ENCODE measurements at places on chromosomes 3 and 15.

- DNase-seq, result no peak
Observed at GRCh38 chr3:112582244-112582874, 20.5 kb downstream of the SLC35A5 start.

DNA sequence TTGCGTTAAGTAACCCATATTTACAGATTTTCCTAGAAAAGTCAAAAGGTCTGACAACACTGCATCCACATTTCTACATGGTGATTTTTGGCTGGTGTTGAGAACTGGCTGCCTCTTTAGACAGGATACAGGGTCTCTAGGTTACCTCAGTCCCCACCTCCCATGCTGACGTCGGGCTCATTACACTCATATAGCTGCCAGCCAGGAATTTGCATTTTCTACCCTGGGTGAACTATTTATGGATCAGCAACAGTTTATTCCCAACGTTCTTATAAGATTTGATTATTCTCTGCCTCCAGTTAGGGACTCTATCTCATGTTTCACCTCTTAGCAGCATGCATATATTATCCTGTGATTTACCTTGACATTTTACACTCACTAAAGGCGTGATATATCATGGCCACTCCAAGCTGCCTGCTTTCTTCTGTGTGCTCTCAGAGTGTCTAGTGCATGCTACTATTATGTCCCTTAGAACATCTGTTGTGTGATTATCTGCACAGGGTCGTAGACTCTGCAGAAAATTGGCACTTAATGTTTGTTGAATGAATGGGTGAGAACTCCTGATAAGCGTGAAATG is 49.0 kb downstream of the CLDN11 start:
- DNase-seq, result no peak

DNA sequence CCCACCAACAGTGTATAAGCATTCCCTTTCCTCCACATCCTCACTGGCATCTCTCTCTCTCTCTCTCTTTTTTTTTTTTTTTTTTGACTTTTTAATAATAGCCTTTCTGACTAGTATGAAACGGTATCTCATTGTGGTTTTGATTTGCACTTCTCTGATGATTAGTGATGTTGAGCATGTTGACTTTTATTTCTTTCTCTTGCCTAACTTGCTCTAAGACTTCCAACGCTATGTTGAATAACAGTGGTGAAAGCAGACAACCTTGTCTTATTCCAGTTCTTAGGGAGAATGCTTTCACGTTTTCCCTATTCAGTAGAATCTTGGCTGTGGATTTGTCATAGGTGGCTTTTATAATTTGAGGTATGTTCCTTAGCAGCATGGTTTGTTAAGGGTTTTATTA is 249.4 kb upstream of the MDFIC2 start:
- no peak for DNase-seq

GRCh38 chr15:94070356-94071295 is 160.7 kb upstream of the MCTP2 start:
- no peak for DNase-seq

DNA sequence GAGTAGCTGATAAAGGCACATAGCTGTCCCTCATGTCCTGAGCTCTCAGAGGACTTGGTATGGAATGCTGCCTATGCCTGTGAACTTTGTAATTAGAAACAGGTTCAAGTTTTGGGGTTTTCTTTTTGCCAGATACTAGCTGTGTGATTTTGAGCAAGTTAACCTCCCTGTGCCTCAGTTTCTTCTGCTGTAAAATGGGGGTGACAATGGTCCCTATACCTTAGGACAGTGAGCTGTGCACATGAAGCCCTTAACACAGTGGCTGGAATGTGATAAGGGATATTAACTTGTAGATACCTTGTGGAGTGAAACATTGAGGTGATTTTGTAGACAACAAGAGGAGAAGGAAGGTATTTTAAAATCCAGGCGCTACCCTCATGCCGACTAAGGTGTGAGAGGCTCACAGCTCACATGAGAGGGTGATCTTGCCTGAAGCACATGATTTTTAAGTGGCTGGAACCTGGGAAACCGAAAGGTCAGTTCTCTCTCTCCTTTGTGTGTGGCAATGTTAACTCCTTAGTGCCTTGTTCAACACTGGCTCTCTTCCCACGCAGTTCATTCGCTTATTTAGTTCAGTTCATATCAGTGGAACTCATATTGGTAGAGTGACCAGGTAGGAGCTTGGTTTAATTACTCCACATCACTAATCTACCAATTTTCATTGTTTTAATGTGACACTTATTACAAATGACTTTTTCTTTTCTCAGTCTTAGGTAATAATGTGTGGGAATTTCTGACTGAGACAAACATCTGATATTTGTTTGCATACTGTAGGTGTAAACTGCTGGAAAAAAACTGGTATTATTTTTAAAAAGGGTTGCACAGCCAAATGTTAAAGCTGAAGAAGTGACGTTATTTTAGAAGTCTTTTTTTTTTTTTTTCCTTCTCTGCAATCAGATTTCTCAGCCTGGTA is 236.2 kb downstream of the ITPR1 start:
- no peak for DNase-seq

- DNase-seq, result no peak
Observed at GRCh38 chr15:47213883-47214282, 503.4 kb upstream of the SEMA6D start.

DNA sequence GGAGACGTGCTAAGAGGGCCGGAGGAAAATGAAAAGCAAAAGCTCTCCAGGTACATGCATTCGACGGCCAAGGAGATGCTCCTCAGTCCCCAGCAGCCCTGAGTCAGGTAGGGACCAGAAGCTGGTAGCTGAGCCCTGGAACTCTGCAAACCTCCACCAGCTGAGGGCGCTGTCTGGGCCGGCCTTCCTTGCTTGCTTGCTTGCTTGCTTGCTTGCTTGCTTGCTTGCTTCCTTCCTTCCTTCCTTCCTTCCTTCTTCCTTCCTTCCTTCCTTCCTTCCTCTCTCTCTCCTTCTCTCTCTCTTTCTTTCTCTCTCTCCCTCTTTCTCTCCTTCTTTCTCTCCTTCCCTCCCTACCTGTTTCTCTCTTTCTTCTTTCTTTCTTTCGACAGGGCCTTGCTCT is 94.6 kb upstream of the RASGRF1 start:
- no peak for DNase-seq

- peak; percentile 90 for DNase-seq
Observed at GRCh38 chr3:128075522-128076482, 23.6 kb downstream of the SEC61A1 start.

DNA sequence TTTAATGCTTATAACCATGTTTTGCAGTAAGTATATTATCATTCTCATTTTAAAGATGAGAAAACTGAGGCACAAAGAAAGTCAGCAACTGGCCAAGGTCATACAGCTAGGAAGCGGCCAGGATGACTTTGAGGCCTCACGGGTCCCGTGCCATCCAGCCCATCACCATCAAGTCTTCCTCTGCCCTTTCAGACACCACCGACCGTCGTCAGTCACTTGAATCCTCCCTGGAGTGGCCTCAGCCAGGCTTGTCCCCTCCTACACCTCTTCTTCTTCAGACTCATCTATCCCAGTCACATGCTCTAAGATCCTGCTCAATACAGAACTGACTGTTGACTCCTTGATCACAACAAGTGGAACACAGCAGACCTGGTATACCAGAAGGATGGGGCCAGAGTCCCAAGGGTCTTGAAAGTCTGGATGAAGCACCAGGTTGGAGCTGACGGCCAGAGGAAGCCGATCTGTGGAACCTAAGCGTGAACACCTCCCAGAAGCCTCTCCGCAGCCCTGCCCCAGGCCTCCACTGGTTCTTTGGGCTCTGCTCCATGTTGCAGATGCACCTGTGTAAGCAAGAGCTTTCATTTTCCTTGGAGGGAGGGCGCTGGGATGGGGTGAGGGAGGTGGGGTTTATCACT is 22.1 kb downstream of the ITGA11 start:
- peak; percentile 11 for DNase-seq

All from activated CD4-positive, CD25-positive, alpha-beta regulatory T cell treated with anti-CD3 and anti-CD28 coated beads, Interleukin-2, amount 50 U/mL, for 72 hours (primary cell).